ENCODE measurements at places on chromosomes 12 and 14.

DNA sequence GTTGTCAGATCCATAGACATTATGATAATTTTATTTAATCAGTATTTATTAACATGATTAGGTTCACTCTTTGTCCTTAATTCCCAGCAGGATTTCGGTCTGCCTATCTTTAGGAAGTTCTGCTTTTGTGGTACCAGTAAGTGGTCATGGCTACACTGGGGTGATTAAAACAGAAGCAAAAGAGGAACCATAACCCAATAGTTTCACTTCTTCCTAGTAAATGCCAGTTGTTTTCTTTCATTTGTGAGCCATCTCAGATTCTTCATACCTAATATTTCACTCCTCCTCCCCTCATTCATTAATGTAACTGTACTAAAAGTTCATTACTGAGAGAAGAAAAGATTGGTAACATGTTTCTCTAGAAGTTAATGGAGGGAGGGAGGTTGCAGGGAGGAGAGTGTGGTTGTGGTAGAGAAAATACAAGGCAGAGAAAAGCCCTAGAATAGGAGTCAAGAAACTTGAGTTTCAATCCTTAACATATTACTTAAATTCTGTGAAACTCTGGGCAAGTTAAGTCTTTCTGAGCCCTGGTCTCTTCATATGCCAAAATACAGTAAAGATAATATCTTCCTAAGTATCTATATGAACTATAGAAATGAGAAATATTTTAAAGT is 101.2 kb downstream of the PEBP1 start:
- no peak for DNase-seq

GRCh38 chr14:94460631-94461416 is 8.2 kb upstream of the SERPINA11 start:
- no peak for DNase-seq

DNA sequence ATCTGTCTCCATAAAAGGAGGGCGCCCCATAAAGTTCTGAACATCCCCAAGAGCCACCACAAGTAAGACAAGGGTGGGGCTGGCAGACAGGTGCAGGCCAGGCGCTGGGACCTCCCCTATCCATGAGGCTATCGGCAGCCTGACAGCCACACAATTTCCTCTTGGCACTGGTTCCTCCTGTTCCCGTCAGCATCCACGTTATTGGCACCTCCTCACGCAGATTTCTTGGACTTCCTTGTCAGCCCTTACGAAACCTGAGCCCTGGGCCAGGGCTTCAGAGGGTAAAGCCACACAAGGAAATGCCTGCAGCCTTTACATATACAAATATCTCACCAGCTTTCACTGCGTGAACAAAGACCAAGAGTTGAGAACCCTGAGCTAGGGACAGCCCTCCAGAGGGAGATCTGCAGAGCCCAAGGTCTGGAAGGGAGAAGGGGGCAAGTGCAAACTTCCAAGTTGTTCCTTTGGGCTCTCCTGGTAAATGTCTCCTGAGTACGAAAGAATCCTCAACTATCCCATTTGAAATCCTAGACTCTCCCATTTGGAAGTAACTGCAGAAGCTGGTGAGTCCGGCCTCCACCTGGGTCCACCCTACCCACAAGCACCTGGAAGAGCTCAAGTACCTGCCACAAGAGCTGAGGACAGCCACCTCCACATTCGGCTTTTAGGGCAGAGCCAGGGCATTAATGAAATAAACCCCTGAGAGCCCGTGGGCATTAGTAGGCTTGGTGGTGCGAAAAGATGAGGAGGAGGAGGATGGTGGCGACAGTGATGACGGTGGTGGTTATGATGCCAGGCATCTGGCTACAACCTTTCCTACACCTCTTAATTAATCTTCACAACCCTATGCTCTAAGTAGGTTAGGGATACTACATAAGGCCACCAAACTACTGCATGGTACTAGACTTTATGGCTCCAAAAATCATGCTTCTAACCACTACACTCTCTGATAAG is 5.5 kb upstream of the TC2N start:
- DNase-seq: no peak

DNA sequence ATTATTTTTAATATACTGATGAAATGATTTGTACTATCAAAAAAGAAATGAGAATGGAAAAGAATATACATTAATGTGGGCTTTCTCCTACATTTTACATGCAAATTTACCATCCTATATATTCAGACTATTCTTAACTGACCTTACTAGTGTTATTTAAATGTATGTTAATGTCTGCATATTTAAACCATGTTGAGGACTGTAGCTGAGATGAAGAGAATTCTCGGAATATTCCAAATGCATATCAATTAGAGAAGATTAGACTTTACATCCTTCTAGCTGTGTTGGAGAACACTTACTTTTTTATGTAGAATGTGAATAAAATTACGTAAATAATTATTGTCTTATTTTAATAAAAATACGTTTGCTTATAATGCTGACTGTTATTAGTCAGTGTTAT is 990.1 kb upstream of the LRFN5 start:
- no peak for DNase-seq

- no peak for DNase-seq
These were observed 50.4 kb upstream of the OVCH1 start for GRCh38 chr12:29547864-29548263.

GRCh38 chr12:65294641-65295262 is 16.3 kb downstream of the MSRB3 start:
- DNase-seq: no peak

DNA sequence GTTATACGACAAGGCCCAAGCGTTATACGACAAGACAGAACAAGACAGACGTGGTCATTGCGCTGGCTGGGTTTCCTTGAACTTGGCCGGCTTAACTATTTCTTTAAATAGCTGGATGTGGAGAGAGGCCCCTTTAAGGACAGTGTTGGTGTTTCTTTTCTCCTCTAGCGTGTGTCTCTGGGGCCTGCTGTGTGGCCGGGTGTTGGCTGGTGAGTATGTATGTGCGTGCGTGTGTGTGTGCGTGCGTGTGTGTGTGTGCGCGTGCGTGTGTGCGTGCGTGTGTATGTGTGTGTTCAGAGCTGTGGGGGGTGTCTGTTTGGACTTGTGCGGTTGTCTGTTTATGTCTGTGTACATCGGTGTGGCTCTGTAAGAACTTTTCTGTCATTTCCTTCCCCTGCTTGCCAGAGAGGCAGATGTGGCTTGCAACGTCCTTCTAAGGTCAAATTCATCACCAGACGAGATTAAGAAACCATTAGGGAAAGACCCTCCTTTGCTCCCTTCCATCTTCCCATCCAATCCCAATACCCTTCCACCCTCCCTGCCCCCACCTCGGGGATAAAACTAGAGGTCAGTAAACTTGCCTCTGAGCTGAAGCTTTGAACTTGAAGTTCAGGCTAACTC is 78.6 kb upstream of the TBX3 start:
- DNase-seq: no peak

GRCh38 chr12:115990241-115990640 is 287.3 kb downstream of the MED13L start:
- no peak for DNase-seq

Measured in Caco-2 (cell line).